ENCODE measurements at places on chromosomes 12 and 14.

GRCh38 chr12:46921048-46921763, 95.4 kb upstream of the SLC38A4 start:
- DNase-seq, result no peak

DNA sequence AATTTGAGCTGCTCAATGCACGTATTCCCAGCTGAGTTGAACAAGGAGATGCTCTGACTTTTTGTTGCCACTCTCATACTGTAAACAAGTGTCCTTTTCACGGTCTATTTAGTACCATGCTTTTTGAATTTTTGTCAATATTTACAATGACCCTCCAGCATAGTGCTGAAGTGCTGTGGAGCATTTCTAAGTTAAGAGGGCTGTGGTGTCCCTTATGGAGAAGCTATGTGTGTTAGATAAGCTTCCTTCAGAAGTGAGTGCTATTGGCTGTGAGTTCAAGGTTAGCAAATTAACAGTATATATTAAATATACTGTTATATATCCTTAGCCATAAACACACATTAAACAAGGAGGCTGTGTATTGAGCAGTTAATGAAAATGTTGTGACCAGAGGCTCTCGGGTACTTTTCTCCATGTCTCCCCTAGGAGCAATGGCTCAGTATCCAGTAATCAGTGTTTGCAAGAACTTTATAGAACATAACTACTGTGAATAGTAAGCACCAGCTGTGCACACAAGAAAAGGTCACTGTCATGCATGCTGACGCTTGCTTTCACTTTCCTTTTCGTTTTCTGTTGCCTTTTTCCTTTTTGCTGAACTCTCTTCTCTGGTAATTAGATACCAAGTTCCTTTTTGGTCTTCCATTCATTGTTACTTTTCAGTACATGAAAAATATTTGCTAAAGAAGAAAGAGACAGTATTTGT, 187.2 kb upstream of the NEDD1 start:
- peak; percentile 28 for DNase-seq

- DNase-seq, result no peak
Observed at GRCh38 chr14:36076197-36076596, 100.3 kb downstream of the PTCSC3 start.

GRCh38 chr12:53190108-53190729, 9.5 kb upstream of the CSAD start:
- DNase-seq, result no peak

DNA sequence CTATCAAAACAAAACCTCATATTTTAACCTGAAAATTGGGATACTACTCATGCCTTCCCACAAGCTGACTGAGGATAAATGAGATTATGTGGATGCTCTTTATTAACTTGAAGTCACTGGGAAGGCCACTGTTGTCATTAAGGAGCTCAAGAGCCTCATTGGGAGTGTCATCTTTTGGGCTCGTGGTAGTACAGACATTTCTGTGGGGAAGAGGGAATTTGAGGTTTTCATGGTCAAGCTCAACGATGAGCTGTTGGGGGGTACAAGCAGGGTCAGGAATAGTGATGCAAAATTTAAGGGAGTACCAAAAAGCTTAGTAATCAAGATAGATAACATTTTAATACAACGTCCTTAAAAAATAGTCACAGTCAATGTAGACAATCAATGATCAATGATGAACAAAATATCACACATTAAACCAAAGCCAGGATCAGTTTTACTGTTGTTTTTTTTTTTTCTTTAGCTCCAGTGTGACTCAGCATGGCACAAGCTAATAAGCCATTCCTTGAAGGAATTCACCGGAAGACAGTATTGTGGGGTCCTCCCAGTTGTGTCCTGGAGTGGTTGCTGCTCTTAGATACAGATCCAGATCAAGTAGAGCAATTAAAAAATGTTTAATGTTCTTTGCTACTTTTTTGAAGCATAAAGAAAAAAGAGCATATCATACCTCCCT, 130.9 kb downstream of the C12orf75 start:
- no peak for DNase-seq

- no peak for DNase-seq
Observed at GRCh38 chr14:100237735-100238418, 1.1 kb upstream of the YY1 start.

DNA sequence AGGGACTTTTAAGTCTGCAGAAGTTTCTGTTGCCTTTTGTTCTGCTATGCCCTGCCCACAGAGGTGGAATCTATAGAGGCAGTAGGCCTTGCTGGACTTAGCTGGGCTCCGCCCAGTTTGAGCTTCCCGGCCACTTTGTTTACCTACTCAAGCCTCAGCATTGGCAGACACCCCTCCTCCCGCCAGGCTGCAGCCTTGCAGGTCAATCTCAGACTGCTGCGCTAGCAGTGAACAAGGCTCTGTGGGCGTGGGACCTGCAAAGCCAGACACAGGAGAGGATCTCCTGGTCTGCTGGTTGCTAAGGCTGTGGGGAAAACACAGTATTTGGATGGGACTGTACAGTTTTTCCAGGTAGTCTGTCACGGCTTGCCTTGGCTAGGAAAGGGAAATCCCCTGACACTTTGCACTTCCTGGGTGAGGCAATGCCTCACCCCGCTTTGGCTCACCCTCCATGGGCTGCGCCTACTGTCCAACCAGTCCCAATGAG, 43.7 kb downstream of the CCDC59 start:
- DNase-seq, result peak; percentile 38

Data from LNCaP clone FGC (cell line).